ENCODE measurements at places on chromosomes 4 and X. TPM values are rescaled to one million over a fixed set of nuclear protein-coding genes. Genes with fewer than 3 reads are reported as not detected.

GRCh38 chr4:173167758-173168395 lies 734 bp upstream of the GALNT7 start:
- H3K4me1 ChIP-seq, result peaks cover 9% of the 10 kb centered on the region
- peak overlapping the region; percentile 68 for H3K27ac ChIP-seq
- peak overlapping the region; percentile 74 for H3K4me3 ChIP-seq
- no peaks in the 10 kb centered on the region for H3K36me3 ChIP-seq
- no peak for DNase-seq

The RHOXF2B gene
- not detected for total RNA-seq

The STPG2 gene
- total RNA-seq, result 0.42 TPM

The RS1 gene
- not detected for total RNA-seq

- H3K36me3 ChIP-seq, result no peaks in the 10 kb centered on the region
- no peak overlapping the region for H3K27ac ChIP-seq
- no peak overlapping the region for H3K4me3 ChIP-seq
- H3K27me3 ChIP-seq, result no peaks in the 10 kb centered on the region
- no peak for DNase-seq
Measured at GRCh38 chr4:65340382-65341109, 329.7 kb downstream of the EPHA5 start.

The DDIT4L gene
- total RNA-seq, result 99.7 TPM

The TEX11 gene
- not detected for total RNA-seq

DNA sequence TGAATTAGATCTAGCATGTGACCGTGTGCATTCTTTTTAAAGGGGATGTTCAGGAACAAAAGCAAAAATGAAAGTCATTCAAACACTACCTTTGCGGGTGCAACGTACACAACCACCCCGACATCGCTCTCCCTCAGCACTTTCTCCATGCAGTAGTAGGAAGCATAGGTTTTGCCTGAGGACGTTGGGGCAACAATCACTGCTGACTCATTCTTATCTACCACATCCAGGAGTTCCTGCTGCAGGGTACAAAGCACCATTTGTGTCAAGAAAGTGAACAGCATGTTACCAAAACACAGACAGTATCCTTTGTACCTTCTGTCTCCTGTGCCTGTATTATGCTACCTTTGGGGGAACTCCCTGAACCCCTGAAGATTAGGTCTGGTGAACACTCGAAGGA lies 58.6 kb downstream of the DDX60L start:
- DNase-seq, result no peak
- no peaks in the 10 kb centered on the region for H3K27me3 ChIP-seq
- H3K27ac ChIP-seq, result no peak overlapping the region
- H3K4me3 ChIP-seq, result no peak overlapping the region
